Caco-2 (cell line): ENCODE measurements at places on chromosomes 2 and 18. TPM values are rescaled to one million over a fixed set of nuclear protein-coding genes. Genes with fewer than 3 reads are reported as not detected.

GRCh38 chr18:55024564-55024963, 65.3 kb upstream of the CCDC68 start:
- H3K4me1 ChIP-seq = no peaks in the 10 kb centered on the region
- DNase-seq = no peak
- no peaks in the 10 kb centered on the region for H3K36me3 ChIP-seq
- H3K4me3 ChIP-seq = no peak overlapping the region

The CTAGE1 gene
- total RNA-seq = not detected in 2 replicates

The TP53I3 gene
- 24.8 and 28.1 TPM in 2 replicates for total RNA-seq

GRCh38 chr18:47251289-47252120, at the start of gene SKOR2:
Gene SKOR2, minus strand, starts transcription at chr18:47251660. Its CDS starts 2,477 bp downstream, at chr18:47249183.
- H3K27me3 ChIP-seq = no peaks in the 10 kb centered on the region
- no peak within 1 kb of the TSS for H3K27ac ChIP-seq
- H3K36me3 ChIP-seq = no peaks in the 10 kb centered on the region
- no peaks in the 10 kb centered on the region for H3K4me1 ChIP-seq

The REG1B gene
- not detected in 2 replicates for total RNA-seq

DNA sequence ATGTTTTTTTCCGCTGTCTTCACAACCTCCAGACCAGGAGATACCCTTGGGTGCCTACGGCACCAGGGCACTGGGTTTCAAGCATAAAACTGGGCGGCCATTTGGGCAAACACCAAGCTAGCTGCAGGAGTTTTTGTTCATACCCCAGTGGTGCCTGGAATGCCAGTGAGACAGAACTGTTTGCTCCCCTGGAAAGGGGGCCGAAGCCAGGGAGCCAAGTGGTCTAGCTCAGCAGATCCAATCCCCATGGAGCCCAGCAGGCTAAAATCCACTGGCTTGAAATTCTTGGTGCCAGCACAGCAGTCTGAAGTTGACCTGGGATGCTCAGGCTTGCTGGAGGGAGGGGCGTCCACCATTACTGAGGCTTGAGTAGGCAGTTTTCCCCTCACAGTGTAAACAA, 265.3 kb upstream of the ZEB2 start:
- H3K27ac ChIP-seq = no peak overlapping the region
- no peaks in the 10 kb centered on the region for H3K4me1 ChIP-seq
- no peaks in the 10 kb centered on the region for H3K27me3 ChIP-seq
- DNase-seq = no peak
- no peak overlapping the region for H3K4me3 ChIP-seq

DNA sequence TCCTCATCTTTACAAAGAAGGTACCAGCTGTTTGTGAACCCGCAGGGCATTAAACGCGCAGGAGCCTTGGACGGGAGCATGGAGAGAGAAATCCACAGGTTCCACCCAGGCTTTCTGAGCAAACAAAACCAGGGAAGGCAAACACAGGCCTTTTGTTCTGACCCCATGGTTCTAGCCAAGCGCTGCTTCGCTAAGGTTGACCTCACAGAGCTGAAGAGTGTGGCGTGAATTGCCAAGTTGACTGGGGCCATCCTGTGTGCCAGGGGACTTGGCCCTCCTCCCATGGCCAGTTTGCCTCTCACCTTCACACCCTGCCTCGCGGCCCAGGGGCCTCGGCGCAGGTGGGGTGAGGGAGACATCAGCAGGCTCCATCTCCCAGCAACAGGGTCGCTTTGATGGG, 74.1 kb downstream of the VAPA start:
- H3K4me1 ChIP-seq = no peaks in the 10 kb centered on the region
- H3K4me3 ChIP-seq = no peak overlapping the region
- H3K27ac ChIP-seq = no peak overlapping the region
- no peaks in the 10 kb centered on the region for H3K36me3 ChIP-seq
- no peak for DNase-seq
- H3K27me3 ChIP-seq = no peaks in the 10 kb centered on the region

The UNC80 gene
- not detected in 2 replicates for total RNA-seq

DNA sequence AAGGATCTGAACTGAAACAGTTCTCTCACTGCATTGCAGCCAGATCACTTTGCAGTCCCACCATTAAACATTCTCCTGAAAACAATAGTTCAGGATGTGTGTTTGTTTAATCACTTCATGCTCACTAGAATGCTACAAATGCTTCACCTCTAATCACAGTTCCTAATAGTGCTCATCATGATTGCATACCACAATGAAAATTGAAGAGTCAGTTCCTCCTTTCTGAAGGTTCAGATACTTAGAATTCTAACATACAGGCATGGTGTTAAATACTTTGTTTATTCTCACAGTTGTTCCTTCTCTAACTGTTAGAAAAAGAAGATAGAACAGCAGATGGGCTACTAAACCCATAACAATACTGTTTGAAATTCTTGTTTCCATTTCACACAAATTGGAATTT, 622.3 kb upstream of the ACVR2A start:
- H3K27ac ChIP-seq = no peak overlapping the region
- no peak for DNase-seq
- no peaks in the 10 kb centered on the region for H3K36me3 ChIP-seq
- H3K27me3 ChIP-seq = no peaks in the 10 kb centered on the region

DNA sequence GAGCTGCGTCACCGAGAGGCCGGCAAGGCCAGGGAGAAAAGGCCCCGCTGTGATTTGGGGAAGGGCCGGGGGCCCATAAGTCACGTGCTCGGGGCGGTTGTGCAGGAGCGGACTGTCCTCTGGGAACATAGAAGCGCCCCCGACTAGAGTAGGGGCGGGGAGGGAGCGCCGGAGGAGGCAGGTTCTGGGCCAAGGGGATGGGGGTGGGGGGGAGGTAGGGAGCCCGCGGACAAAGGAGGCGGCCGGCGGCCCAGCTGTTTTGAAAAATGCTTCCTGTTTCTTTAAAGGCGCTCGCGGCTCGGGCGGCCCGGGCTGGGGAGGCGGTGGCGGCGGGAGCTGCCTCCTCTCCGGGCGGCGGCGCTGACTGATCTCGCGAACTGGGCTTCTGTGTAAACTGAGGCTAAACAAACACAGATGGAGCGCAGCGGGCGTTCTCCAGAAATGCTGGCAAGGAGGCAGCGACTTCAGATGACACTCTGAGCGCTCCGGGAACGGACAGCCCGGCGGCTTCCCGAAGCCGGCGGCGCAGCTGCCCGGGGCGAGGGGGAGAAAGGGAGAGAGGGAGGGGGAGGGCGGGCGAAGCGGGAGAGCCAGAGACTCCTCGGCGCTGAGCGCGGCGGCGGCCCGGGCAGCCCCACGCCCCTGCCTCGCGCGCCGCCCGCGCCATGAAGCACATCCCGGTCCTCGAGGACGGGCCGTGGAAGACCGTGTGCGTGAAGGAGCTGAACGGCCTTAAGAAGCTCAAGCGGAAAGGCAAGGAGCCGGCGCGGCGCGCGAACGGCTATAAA, at the start of gene ATOH8:
Gene ATOH8 (plus strand): TSS at position 467 of the 788 bp plus-strand sequence. CDS start 199 bp downstream, at position 666.
- peaks cover 11% of the 10 kb centered on the region for H3K4me1 ChIP-seq
- peaks cover 8% of the 10 kb centered on the region for H3K27me3 ChIP-seq
- H3K27ac ChIP-seq = no peak within 1 kb of the TSS
- peak; percentile 50 for DNase-seq
- H3K4me3 ChIP-seq = peak within 1 kb of the TSS; percentile 39
- no peaks in the 10 kb centered on the region for H3K36me3 ChIP-seq

The MYL12A gene
- total RNA-seq = 272 and 276 TPM in 2 replicates

- no peaks in the 10 kb centered on the region; the same call in 1 of the 2 replicates for H3K27me3 ChIP-seq
- no peak overlapping the region for H3K4me3 ChIP-seq
- H3K36me3 ChIP-seq = no peaks in the 10 kb centered on the region
- no peak for DNase-seq
- H3K4me1 ChIP-seq = no peaks in the 10 kb centered on the region
- H3K27ac ChIP-seq = no peak overlapping the region
These were observed 8.0 kb upstream of the KDM3A start for GRCh38 chr2:86433137-86433536.

GRCh38 chr2:65834062-65834461, 401.7 kb upstream of the SPRED2 start:
- no peak overlapping the region for H3K27ac ChIP-seq
- peaks cover 1% of the 10 kb centered on the region; the same call in 1 of the 2 replicates for H3K27me3 ChIP-seq
- DNase-seq = no peak
- no peaks in the 10 kb centered on the region for H3K36me3 ChIP-seq
- no peak overlapping the region for H3K4me3 ChIP-seq

DNA sequence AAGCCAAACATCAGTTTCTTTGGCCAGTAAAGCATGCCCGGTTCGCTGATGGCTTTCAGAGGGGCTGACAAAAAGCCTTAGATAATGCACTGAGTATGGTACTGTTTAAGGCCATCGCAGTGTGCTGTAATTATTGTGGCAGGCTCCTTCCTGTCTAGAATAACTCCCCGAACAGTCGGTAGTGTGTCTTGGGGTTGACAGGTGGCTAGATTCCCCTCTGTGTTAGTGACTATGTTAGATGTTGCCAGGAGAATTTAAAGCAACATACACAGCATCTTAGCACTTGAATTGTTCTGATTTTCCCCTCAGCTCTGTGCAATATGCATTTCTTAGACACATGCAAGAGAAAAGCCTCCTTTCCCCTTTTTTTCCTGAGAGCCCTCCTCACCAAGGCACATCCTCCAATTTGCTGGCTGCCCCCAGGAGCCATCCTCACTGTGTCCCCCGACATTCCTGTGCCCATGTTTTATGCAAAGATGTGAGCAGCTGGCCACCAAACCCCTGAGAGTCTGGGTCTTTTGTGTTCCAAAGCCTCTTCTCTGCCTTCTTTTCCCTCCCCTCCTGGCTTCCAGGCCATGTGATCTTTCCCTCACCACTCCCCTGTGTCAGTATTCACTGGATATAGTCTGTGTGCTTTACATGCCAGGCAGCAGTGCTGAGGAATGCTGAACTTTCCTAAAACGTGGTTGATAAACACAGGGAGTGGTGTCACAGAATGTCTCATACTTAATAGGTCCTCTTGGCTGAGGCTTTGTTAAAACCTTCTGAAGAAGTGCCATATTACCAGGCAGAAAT, 331.5 kb downstream of the HRH4 start:
- H3K27me3 ChIP-seq = no peaks in the 10 kb centered on the region
- H3K36me3 ChIP-seq = no peaks in the 10 kb centered on the region
- no peak for DNase-seq
- no peaks in the 10 kb centered on the region for H3K4me1 ChIP-seq
- no peak overlapping the region for H3K27ac ChIP-seq
- no peak overlapping the region for H3K4me3 ChIP-seq

The RAB12 gene
- 37.8 and 42.8 TPM in 2 replicates for total RNA-seq

The KLHL29 gene
- total RNA-seq = 0.61 and 0.81 TPM in 2 replicates

The CCDC178 gene
- total RNA-seq = not detected in 2 replicates

DNA sequence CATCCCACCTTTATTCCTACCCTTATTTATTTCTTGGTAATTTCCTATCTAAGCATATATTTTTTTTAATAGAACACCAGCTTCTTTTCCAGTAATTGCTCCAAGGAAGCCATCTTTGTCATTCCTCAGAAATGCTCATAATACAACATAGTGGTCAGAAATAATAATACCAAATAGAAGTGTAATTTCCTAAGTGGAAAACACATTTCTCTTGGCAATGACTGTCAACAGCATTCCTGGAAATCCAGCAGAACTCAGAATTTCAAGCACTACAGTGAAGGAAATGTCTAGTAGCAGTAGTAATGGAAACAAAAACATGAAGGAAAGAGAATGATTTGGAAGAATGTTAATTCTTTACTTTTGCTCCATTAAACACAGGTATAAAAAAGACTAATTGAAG, 56.6 kb downstream of the GDF7 start:
- no peaks in the 10 kb centered on the region for H3K36me3 ChIP-seq
- H3K4me3 ChIP-seq = no peak overlapping the region
- no peak for DNase-seq
- H3K27ac ChIP-seq = no peak overlapping the region
- peaks cover 16% of the 10 kb centered on the region for H3K4me1 ChIP-seq

The EMX1 gene
- total RNA-seq = 2.6 and 3.6 TPM in 2 replicates

DNA sequence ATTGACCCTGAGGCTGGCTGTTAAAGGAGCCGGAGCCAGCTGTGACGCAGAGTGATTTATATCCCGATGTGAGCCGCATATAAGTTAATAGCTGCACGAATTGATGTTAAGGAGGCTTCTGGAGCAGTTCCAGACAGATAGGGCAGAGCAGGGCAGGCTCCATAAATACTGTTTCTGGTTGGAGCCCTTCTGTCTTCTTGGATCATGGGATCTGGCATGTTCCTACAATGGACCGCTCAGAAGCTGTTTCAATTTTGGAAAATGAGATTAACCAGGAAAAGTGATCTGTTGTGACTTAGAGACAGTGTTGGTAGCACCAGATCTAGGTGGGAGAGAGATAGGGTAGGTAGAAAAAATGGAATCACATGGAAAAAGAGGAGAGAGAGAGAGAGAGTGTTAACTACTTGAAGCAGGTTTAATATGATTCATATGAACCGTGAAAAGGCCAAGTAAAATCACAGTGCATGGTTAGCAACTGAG, 4.8 kb upstream of the IGFBP5 start:
- H3K4me1 ChIP-seq = peaks cover 6% of the 10 kb centered on the region; the same call in 1 of the 2 replicates
- no peak overlapping the region for H3K27ac ChIP-seq
- H3K4me3 ChIP-seq = no peak overlapping the region
- no peak for DNase-seq

DNA sequence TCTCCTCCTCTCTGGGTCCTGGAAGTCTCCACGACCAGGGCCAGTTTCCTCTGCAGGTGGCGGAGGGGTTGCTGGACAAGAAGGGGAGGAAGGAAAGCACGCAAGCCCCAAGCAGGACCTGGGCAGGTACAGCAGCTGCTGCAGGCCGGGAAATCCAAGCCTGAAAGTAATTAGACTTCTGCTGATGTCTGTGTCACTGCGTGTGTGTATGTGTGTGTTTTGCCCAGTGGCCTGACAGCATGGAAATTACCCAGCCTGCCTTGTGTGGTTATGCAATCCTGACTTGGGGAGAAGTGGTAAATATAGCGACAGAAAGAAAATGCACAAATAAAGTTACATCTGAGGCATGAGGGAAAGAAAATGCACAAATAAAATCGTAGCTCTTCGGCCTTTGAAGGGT, 121.8 kb upstream of the ZBTB14 start:
- H3K27ac ChIP-seq = no peak overlapping the region
- no peaks in the 10 kb centered on the region for H3K4me1 ChIP-seq
- H3K4me3 ChIP-seq = no peak overlapping the region
- no peak for DNase-seq
- no peaks in the 10 kb centered on the region for H3K27me3 ChIP-seq
- no peaks in the 10 kb centered on the region for H3K36me3 ChIP-seq

DNA sequence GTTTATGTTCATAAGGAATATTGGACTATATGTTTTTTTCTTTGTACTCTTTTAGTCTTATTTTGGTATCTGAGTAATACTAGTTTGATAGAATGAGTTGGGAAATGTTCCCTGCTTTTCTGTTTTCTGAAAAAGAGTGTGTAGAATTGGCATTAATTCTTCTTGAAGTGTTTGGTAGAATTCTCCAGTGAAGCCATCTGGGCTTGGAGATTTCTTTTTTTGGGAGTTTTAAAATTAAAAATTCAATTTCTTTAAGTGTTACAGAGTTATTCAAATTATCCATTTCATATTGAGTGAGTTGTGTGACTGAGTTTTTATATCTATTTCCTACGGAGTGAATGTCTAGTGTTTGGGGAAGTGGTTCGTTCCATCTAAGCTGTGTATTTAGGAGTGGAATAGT, 80.6 kb upstream of the HS6ST1 start:
- no peak overlapping the region for H3K4me3 ChIP-seq
- no peak for DNase-seq
- H3K4me1 ChIP-seq = 0 out of 2 replicates have a peak, but pooled peaks cover 6% of the 10 kb centered on the region
- no peak overlapping the region for H3K27ac ChIP-seq
- no peaks in the 10 kb centered on the region for H3K36me3 ChIP-seq
- H3K27me3 ChIP-seq = no peaks in the 10 kb centered on the region

The PDCD1 gene
- total RNA-seq = not detected in 2 replicates

The GKN2 gene
- total RNA-seq = not detected in 2 replicates
